ENCODE measurements at places on chromosomes 16 and 17. TPM values are rescaled to one million over a fixed set of nuclear protein-coding genes. Genes with fewer than 3 reads are reported as not detected.

GRCh38 chr16:23584186-23585076, 11.7 kb downstream of the NDUFAB1 start:
- H3K4me3 ChIP-seq: no peak overlapping the region
- H3K36me3 ChIP-seq: peaks cover 40% of the 10 kb centered on the region
- H3K27me3 ChIP-seq: no peaks in the 10 kb centered on the region
- DNase-seq: peak; percentile 38

ZNF19 gene
- total RNA-seq: 2.9 TPM

NBR1 gene
- 132 TPM for total RNA-seq

DNA sequence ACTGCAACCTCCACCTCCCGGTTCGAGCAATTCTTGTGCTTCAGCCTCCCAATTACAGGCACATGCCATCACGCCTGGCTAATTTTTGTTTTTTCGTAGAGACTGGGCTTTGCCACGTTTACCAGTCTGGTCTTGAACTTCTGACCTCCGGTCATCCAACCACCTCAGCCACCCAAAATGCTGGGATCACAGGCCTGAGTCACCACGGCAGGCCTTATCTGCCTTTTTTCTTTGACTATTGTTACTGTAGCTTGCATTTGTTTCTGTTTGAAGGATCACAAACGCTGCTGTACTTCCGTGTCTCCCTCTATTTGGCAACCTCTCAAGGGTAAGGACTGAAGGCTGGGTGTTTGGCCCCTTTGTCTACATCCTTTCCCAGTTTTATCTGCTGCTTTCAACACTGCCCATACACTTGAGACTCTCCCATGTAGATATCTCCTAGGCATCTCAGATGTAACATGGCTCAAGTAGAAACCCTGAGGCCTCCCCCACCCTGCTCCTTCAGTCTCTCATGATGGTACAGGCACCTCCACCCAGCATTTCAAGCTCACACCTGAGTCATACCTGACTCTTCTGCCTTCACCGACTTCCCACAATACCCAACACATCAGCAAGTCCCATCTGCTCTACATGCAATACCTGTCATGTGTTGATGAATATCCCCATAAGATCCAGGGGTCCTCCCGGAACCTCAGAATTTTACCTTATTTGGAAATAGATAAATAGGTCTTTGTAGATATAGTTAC, 219.0 kb downstream of the CPPED1 start:
- H3K4me3 ChIP-seq: no peak overlapping the region
- no peak overlapping the region for H3K27ac ChIP-seq
- no peaks in the 10 kb centered on the region for H3K27me3 ChIP-seq
- no peak for DNase-seq
- H3K36me3 ChIP-seq: no peaks in the 10 kb centered on the region
- H3K4me1 ChIP-seq: no peaks in the 10 kb centered on the region

GRAP gene
- under 0.01 TPM for total RNA-seq

DNA sequence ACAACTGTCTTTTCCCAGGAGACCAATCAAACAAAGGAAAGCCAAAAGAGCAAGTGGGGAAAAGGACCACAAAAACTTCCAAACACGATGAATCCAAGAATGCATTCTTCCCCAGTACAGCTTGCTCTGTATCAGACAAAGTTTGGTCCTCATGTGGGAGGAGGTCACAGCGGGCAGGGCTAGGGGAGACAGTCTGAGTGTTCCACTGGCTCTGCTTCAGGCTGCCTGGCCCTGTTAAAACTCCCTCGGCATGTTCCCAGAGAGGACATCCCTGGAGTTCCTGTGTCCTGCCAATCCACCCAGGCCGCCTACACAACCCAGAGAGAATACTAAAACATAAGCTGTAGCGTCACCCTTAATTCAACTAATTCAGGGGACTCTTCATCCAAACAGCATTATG, 415.1 kb upstream of the DYNLRB2 start:
- H3K4me3 ChIP-seq: no peak overlapping the region
- H3K36me3 ChIP-seq: no peaks in the 10 kb centered on the region
- H3K27ac ChIP-seq: no peak overlapping the region
- no peaks in the 10 kb centered on the region for H3K4me1 ChIP-seq
- H3K27me3 ChIP-seq: peaks cover 3% of the 10 kb centered on the region

- no peak for DNase-seq
- no peak overlapping the region for H3K27ac ChIP-seq
- no peaks in the 10 kb centered on the region for H3K27me3 ChIP-seq
- H3K4me1 ChIP-seq: peaks cover 2% of the 10 kb centered on the region
- no peak overlapping the region for H3K4me3 ChIP-seq
Observed at GRCh38 chr16:12439399-12440227, 364.1 kb downstream of the CPPED1 start.

PITPNM3 gene
- 0.56 TPM for total RNA-seq

DNA sequence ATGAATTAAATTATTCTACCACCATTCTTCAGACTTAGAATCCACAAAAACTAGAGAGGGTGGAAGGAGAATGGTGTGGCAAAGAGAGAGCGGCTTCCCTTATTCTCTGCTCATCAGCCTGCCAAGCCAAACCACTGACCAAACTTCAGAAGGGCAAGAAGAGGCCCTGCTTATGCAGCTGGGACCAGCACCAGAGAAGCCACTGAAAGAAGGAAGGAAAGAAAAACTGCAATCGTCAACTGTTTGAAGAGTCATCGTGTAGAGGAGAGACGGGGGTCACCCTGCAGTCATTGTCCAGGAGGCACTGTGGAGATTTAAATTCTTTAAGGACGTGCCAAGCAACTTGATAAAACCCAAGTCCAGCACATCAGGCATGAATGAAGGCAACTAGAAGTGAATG, 15.6 kb downstream of the PMP22 start:
- H3K4me1 ChIP-seq: peaks cover 4% of the 10 kb centered on the region
- no peak overlapping the region for H3K27ac ChIP-seq
- no peak for DNase-seq
- no peaks in the 10 kb centered on the region for H3K27me3 ChIP-seq
- H3K4me3 ChIP-seq: no peak overlapping the region
- H3K36me3 ChIP-seq: peaks cover 74% of the 10 kb centered on the region

TAT gene
- total RNA-seq: not detected

GRCh38 chr16:483341-484075, 44.0 kb upstream of the CAPN15 start:
- no peak overlapping the region for H3K27ac ChIP-seq
- H3K27me3 ChIP-seq: no peaks in the 10 kb centered on the region
- no peak overlapping the region for H3K4me3 ChIP-seq
- H3K36me3 ChIP-seq: peaks cover 11% of the 10 kb centered on the region

PTGES3L gene
- 2.2 TPM for total RNA-seq

DNA sequence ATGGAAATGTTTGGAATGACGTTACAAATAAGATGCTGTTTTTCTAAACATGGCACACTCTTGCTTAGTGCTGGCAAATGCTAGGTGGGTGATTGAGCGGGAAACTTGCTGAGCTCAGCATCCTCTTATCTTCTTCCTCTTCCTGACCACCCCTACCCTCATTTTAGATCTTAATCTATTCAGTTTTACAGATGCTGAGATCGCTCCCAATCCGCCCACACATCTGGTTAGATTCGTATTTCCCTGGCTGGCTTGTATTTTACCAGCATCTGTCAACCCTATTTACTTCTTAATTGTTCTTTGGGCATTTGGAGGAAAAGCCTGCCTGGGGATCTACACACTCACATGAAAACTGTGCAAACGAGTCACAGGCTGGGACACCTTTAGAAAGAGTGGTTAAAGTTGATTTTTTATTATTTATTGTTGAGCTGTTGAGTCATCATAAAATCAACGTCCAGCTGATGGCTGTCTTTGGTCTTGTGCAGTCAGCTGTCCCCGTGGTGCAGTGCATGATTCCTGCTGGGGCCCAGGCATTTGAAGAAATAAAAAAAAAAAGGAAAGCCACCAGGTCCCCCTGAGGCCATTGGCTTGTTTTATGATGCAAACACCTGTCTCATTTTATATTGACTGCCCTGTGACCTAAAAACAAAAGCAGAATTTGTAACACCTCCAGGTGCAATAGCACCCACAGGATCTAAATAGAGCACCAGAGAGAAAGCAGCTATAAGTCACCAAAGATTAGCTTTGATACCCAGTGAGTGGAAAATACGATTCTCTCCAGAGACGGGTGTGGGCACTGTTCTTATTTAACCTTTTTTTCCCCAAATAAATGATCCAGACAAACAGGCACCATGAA, 258.6 kb downstream of the HS3ST3B1 start:
- no peak for DNase-seq
- no peaks in the 10 kb centered on the region for H3K36me3 ChIP-seq
- no peaks in the 10 kb centered on the region for H3K4me1 ChIP-seq
- H3K4me3 ChIP-seq: no peak overlapping the region
- H3K27me3 ChIP-seq: no peaks in the 10 kb centered on the region

- no peaks in the 10 kb centered on the region for H3K36me3 ChIP-seq
- DNase-seq: peak; percentile 91
- no peak overlapping the region for H3K4me3 ChIP-seq
- no peak overlapping the region for H3K27ac ChIP-seq
- H3K4me1 ChIP-seq: peaks cover 11% of the 10 kb centered on the region
- H3K27me3 ChIP-seq: no peaks in the 10 kb centered on the region
Observed at GRCh38 chr17:37702598-37702997, 42.3 kb downstream of the HNF1B start.

GRCh38 chr17:71413935-71414334, 706.9 kb upstream of the SOX9 start:
- no peak for DNase-seq
- H3K4me3 ChIP-seq: no peak overlapping the region
- no peak overlapping the region for H3K27ac ChIP-seq
- H3K27me3 ChIP-seq: no peaks in the 10 kb centered on the region

GRIN2C gene
- total RNA-seq: not detected

DNA sequence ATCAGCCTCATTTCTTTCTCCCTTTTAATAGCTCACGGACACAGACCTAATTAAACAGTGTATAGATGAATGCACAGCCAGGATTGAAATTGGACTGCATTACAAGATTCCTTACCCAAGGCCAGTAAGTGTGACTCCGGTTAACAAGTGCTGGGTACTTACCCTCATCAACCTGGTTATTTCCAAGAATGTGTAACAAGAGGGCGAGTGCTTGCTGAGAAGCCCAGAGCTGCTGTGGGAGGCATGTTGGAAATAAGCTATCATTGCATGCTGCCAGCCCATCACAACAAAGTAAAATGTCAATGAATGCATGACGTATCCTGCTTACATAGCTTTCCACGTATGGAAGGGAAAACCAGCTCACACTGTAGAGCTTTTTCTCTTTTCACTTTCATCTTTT, 19.5 kb downstream of the LYRM1 start:
- peaks cover 7% of the 10 kb centered on the region for H3K36me3 ChIP-seq
- no peak for DNase-seq
- H3K27me3 ChIP-seq: no peaks in the 10 kb centered on the region
- no peak overlapping the region for H3K4me3 ChIP-seq
- H3K27ac ChIP-seq: no peak overlapping the region
- peaks cover 2% of the 10 kb centered on the region for H3K4me1 ChIP-seq

DNA sequence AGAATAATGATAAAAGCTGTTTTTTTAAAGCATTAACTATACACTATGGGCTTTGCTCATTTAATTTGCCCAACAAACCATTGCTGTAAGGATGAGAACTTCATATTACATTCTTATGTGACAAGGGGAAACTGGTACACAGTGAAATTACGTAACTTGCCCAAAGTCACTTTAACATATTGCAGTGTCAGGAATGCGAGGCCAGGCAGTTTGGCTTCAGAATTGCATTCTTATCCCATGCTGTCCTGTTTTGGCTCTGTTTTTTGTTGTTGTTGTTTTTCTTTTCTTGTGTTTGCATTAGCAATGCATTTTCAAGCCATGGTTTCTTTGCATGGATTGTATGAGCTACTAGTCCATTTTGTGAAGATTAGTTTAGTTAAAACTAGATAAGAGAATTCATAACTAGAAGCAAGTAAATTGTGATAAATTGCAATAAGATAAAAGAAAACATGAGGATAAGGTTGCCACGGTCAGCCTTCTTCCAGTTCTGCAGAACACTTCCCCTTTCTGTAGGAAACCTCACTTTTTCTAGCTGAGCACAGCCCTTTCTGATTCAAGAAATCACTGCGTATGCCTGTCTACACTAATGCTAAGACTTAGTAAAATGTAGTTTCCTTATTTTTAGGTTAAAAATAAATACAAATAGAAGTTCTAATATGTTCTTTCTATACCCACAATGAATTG, 221.3 kb upstream of the KCNJ16 start:
- no peaks in the 10 kb centered on the region for H3K27me3 ChIP-seq
- H3K27ac ChIP-seq: no peak overlapping the region
- no peak overlapping the region for H3K4me3 ChIP-seq

- H3K27ac ChIP-seq: no peak overlapping the region
- DNase-seq: no peak
- no peaks in the 10 kb centered on the region for H3K4me1 ChIP-seq
- peaks cover 4% of the 10 kb centered on the region for H3K27me3 ChIP-seq
- no peaks in the 10 kb centered on the region for H3K36me3 ChIP-seq
- no peak overlapping the region for H3K4me3 ChIP-seq
Observed at GRCh38 chr17:32103476-32104113, 38.7 kb upstream of the RHOT1 start.

DNA sequence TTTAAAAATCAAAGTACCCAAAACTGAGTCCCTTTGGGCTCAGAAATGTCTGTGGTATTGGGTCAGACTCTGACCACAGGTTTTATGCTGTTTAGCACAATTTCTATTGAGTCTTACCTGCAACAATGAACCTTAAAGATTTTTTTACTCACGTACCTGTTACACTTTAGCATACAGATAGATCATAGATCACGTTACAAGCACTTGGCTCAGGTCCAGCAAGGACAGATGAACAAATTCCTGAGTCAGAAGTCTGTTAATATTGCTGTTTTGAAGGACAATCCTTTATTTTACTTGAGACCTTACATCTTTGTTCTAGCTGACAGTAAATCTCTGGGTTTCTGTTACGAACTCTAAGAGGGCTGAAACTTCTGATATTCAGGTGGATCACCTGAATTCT, 12.8 kb downstream of the SLC7A6OS start:
- DNase-seq: peak; percentile 11
- H3K4me1 ChIP-seq: peaks cover 7% of the 10 kb centered on the region
- H3K36me3 ChIP-seq: peaks cover 58% of the 10 kb centered on the region
- H3K27me3 ChIP-seq: no peaks in the 10 kb centered on the region
- no peak overlapping the region for H3K27ac ChIP-seq

DNA sequence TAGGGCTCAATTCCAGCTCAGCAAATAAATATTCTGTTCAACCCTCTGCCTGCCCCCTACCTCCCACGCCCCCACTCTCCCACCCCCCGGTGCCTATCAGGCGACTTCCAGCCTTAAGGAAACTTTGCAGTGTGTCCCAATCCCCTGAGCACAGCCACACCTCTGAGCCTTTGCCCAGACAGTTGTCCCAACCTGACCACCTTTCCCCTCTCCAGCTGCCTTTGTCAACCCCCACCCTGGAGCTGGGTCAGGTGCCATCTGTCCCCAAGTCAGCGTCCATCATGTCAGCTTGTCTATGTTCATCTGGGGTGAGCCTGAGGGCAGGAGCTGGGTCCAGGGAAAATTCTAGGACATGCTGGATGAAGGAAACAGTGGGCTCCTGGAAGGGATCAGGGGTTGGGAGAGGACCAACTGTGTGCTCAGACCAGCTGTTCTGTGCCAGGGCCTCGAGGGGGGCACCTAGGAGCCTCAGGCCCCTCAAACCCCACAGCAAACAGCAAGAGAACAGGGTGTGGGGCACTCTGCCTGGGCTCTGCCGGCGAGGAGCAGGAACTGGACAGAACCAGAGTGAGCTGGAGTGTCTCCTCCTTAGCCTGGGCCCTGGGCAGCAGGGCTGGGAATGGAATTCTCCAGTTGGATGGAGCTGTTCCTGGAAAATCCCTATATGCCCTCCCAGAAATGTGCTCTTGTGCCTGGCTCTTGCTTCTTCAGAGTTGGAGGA, 17.8 kb downstream of the CDH16 start:
- peak overlapping the region; percentile 95 for H3K27ac ChIP-seq
- H3K4me1 ChIP-seq: peaks cover 48% of the 10 kb centered on the region
- no peak for DNase-seq
- H3K4me3 ChIP-seq: no peak overlapping the region

GRCh38 chr16:78552106-78552675, 452.7 kb downstream of the WWOX start:
- H3K4me3 ChIP-seq: no peak overlapping the region
- H3K36me3 ChIP-seq: no peaks in the 10 kb centered on the region
- H3K27ac ChIP-seq: no peak overlapping the region
- DNase-seq: no peak
- H3K4me1 ChIP-seq: no peaks in the 10 kb centered on the region
